ENCODE measurements at places on chromosomes 16 and 17.

DNA sequence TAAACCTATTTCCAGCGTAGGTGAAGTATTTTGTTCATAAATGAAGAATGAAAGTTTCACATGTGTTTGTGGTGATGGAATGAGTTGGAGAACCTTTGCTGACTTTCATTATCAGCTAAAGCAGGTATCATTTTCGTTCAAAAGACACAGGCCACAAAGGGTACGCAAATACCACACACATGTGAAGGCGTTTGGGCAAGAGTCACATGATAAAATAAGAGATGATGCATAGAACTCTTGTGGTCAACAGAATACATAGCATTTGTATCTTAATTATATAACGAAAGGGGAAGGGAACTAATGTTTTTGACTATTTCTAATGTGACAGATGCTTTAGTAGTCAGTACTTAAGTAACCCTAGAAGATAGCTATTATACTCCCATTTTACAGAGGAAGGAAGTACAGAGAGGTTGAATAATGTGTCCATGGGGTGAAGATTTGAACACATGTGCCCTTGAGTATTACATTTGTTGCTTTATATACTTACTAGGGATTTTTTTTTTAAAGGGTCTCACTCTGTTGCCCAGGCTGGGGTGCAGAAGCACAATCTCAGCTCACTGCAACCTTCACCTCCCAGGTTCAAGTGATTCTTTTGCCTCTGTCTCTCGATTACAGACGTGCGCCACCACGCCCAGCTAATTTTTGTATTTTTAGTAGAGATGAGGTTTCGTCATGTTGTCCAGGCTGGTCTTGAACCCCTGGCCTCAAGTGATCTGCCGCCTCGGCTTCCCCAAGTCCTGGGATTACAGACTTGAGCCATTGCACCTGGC is 4.8 kb downstream of the RPA1 start:
- DNase-seq = no peak

DNA sequence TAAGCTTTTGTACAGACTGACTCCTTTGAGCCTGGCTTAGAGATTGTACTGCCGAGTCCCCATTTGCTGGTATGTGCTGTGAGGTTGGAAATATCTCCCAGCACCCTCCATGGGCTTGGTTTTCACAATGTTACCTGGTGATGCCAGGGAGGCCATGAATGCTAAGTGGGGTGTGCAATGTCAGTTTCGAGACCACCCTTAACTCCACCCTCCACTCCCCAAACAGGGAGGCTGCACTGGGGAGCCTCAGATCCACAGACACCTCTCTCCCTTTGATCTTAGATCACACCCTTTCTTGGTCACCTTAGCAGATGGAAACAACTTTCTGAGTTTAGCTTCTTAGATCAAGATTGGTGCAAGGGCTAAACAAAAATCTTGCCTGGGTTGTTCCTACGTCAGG is 28.6 kb upstream of the PIK3R6 start:
- no peak for DNase-seq

- no peak for DNase-seq
These were observed 40.3 kb upstream of the VPS4A start for GRCh38 chr16:69270831-69271230.

DNA sequence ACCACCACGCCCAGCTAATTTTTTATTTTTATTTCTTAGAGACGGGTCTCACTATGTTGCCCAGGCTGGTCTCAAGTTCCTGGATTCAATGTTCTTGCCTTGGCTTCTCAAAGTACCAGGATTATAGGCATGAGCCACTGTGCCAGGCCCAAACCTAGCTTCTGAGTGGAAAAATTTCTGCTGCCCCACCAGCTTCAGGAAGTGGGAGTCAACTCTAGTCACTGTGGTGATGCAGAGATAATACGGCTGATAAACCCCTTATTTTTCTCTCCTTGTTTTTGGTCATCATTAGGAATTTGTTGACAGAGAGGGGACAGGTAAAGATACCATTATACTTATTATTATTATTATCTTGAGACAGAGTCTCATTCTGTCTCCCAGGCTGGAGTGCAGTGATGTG is 27.8 kb upstream of the PHOSPHO1 start:
- no peak for DNase-seq

DNA sequence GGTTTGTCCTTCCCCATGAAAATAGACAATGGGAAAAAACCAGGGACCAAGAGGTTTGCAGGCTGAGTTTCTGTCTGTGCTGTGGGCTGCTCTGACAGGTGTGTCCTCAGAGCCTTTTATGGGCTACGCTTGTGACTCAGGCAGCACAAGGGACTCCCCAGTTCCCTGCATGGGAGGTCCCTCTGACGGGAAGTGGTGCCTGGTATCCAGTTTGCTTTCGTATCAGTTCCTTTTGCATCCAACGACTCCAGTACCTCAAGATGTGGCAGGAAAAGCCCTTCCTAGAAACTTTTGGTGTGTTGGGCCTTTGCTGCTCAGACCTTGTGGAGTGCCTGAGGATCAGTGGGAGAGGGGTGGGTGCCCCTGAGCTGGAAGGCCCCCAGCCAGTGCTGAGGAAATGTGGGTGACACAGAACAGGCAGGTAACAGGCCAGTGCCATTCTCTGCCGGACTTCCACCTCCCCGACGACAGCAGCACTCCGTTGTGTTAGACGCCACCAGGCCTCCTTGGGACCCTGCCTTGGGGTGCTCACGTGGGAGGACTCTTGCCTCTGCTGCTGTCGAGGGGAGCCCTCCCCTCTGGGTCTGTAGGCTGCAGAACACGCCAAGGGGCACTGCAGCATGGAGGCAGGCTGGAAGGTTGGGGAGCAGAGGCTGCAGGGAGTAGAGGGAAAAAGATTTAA is 38.4 kb upstream of the IRF8 start:
- DNase-seq = no peak

DNA sequence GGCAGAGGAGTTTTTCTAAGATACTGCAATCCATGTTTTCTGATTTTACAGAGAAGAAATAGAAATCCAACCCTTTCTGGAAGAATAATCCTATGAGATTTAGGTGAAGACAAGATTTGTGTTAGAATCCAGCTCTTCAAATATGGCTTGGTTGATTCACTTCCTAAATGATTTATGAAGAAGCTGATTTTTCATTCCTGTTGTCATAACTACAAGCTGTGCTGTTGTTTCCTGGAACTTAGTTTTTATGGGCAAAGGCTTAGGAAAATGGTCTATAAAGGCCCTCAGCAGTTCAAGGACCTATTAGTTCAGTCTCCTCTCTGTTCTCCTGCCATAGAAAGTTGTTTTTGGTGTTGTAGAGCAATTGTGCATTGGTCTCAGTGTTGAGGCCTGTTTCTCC is 174.2 kb upstream of the FAM20A start:
- no peak for DNase-seq

DNA sequence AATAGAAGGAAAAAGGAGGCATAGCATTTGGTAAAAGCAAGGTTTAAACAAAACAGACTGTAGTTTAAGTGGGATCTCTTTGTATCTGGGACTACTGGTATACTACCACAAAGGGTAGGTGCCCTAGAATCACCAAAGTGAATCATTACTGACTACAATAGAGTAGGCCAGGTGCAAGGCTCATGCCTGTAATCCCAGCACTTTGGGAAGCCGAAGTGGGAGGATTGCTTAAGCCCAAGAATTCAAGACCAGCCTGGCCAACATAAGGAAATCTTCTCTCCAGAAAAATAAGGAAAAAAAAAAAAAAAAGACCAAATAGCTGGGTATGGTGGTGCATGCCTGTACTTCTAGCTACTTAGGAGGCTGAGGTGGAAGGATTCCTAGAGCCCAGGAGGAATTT is 60.8 kb upstream of the CORO6 start:
- no peak for DNase-seq

DNA sequence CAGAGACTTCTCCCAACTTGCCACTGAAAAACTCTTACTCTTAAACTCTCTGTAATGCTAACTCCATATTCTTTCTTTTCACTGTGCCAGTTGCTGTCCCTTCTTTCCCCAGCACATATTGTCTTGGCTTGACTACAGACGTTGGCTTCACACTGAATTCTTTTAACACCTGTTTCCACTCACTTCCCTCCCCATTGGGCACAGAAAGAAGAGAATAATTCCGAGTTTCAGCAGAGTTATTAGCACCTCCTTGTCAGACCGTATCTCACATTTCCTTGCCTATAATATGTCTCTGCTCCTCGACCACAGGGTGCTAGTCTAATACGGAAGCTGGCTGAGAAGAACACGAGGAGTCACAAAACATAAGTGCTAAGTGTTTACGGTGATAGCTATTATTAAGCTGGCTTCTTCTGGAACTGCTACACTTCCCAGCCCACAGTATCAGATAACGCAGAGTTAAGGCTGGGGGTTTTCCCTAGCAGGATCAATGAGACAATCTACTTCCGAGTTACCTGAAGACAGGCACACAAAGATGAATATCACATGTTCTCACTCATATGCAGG is 188.5 kb upstream of the CDH8 start:
- DNase-seq = no peak

GRCh38 chr16:12417815-12418211 is 385.9 kb downstream of the CPPED1 start:
- DNase-seq = peak; percentile 8

DNA sequence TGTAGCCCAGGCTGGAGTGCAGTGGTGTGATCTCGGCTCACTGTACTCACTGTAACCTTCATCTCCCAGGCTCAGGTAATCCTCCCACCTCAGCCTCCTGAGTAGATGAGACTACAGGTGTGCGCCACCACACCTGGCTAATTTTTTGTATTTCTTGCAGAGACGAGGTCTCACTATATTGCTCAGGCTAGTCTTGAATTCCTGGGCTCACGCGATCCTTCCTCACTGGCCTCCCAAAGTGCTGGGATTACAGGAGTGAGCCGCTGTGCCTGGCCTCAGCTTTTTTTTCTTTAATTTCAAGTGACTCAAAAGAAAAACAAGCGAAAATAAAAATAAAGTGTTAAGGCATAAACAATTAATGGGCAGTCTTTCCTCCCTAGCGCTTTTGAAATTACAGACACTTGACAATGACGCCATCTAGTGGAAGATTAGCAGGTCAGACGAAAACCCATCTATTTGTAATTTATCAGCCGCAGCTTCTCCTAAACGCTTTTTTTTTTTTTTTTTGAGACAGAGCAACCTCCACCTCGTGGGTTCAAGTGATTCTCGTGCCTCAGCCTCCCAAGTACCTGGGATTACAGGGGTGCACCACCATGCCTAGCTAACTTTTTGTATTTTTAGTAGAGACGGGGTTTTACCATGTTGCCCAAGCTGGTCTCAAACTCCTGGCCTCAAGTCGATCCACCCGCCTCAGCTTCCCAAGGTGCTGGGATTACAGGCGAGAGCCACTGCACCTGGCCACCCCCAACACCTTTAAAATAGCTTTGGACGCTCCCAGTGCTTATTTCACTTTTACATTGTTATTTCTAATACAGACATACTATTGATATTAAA is 28.1 kb upstream of the PECAM1 start:
- peak; percentile 52 for DNase-seq

DNA sequence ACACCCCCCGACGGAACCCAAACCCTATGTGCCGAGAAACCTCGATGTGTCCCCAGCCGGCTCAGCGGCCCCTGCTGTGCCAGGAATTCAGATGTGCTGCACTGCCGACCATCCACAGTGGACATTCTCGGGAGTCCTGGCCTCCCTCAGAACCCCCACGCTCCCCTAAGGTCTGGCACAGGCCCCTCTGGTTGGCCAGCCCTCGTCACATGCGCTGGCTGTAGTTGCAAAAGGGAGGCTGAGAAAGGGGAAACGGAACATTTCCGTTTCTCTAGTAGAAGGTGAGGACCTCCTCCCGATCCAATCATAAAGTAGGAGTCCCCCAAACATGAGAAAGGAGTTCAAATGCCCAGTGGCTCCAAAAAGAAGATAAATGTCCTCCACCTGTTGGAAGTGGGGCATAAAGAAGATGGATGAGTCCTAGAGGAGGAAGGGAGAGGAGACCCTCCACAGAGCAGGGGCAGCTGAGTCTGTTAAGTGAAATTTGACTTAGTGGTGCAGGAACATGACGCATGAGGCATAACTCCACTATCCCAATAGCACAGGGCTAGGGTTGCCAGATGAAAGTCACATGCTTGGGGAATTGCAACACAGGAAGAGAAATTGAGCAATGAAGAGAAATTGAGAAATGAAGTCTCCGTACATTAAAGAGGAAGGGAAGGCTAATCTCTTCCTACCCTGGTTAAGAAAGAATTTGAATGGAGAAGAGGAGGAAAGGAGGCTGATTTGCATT is 49.3 kb upstream of the WSB1 start:
- DNase-seq = peak; percentile 62

- no peak for DNase-seq
These were observed 26.7 kb downstream of the ABCC3 start for GRCh38 chr17:50661348-50661747.

DNA sequence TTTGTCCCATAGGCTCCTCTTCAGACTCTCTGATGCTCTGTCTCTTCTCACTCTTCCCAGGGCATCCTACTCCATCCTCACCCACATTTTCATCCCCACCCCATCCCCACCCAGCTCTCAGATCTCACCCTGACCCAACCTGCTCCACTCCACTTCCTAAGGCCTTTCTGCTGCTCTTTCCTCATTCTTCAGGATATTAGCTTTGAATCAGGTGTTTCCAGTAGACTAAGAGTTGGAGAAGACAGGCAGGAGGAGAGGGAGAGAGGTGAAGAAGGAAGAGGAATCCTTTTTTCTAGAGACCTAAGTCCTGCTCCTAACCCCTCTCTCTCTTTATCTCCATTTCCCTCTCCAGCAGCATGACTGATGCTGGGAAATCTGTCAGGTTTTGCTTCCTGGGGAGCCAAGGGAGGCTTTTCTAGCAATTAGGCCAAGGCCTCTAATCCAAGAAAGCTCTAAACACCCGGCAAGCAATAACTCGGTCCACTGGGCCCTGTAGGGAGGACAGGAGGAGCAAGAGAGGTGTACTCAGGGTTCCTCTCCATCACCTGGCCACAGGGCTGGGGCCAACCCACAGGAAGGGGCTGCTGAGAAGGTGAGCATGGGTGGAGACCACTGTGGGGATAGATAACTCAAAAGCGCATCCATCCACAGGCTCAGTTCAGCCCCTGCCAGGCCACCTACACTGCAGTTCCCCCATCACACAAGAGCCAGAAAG is 133.3 kb downstream of the TMEM132E start:
- DNase-seq = no peak

- no peak for DNase-seq
These were observed 86.5 kb downstream of the ABCA8 start for GRCh38 chr17:68868708-68869107.

DNA sequence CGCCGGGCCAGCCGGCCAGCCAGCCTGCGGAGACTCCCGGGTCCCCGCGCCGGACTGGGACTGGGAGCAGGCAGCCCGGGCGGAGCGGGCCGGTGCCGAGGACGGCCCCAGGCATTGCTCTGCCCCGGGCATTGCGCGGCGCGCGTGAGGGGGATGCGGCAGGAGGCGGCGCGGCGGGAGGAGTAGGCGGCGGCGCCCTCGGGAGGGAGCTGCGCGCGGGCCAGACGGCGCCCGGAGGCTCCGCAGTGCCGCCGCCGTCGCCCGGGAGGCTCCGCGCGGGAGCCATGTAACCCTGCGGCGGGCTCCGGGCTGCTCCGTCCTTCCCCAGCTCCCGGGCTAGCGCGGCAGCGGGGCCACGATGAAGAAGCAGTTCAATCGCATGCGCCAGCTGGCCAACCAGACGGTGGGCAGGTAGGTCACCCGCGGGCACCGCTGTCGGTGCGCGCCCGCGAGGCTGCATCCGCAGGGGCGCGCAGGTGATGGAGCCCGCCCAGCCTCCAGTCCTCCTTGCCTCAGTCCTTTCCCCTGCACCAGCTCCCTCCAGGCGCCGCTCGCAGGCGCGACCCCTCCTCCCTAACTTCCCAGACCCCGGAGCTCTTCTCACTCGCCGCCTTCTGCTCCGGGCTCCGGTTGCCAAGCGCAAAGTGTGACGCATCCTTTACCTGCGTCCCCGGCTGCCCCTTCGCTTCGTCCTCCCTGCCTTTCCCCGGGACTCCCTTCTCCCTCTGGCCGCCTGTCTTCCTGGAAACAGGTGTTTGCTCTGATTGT is at the start of gene ARHGAP44:
ARHGAP44 (plus strand) TSS at position 18 of the 768 bp plus-strand sequence; CDS start at position 359, 341 bp downstream.
- no peak for DNase-seq

All from foreskin melanocyte (primary cell).